ENCODE measurements at places on chromosomes 6 and 20.

GRCh38 chr6:139710556-139710955, 336.1 kb upstream of the CITED2 start:
- no peak for DNase-seq

DNA sequence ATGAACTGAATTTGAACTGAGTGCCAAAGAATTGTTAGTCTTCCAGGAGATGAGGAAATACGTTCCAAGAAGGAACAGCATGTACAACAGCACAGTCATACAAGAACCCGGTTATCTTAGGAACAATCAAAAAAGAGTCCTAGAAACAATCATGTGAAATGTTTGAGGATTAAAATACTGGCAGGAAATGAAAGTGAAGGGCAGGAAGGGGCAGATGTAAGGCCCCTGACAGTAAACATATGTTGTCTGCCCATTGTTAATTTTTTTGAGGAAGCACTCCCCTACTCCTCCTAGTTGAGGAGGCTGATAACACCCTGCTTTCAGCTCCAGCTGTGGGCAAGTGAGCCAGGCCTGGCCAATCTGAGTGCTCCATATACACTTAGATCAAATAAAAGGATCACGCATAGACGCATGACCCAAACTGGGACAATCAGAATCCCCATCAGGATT, 220.9 kb downstream of the HACE1 start:
- no peak for DNase-seq

DNA sequence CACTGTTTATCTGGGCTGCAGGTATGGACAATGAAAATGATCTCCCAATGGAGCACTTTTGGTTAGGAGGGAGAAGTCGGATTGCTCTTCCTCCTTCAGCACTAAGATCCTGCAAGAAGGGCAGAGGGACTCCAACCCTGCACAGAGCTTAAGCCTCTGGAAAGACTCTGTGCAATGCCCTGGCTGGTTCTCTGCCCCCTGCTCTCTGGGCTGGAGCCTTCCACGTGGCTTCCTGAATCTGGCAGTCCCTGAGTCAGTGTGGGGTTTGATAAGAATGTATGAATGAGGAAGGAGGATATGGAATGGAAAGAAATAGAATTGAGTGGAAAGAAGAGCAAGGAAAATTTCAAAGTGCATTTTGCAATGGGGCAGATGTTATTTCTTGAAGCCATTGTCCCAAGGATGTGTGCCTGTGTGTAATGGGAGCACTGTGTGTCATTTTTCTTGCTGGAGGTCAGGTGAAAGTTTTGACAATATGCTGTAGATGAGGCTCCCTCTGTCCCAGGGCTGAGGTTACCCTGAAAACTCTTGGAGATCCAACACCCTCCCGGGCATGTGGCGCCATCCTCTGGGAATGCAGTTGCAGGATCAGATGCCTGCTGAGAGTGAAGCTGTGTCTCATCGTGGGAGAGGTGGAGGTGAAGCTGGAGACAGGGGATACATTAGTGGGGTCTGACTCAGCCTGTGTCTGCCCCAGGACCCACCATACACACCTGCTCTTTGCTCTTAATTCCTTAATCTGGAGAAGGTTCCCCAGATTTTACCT, 16.3 kb upstream of the CST9L start:
- DNase-seq, result no peak

- no peak for DNase-seq
These were observed 8.4 kb upstream of the NR2E1 start for GRCh38 chr6:108157234-108157980.

GRCh38 chr6:71126506-71126905, 162.1 kb upstream of the OGFRL1 start:
- no peak for DNase-seq

Measured in stimulated activated CD4-positive, alpha-beta T cell treated with anti-CD3 and anti-CD28 coated beads, TNF-alpha, amount 100 ng/mL, for 48 hours (primary cell).